ENCODE measurements at places on chromosomes 13 and 19.
A peak's percentile ranks its signal among the peaks of the same experiment; 100 is the strongest.

GRCh38 chr19:6218491-6219146 is 61.2 kb downstream of the MLLT1 start:
- peak; percentile 95 for DNase-seq

DNA sequence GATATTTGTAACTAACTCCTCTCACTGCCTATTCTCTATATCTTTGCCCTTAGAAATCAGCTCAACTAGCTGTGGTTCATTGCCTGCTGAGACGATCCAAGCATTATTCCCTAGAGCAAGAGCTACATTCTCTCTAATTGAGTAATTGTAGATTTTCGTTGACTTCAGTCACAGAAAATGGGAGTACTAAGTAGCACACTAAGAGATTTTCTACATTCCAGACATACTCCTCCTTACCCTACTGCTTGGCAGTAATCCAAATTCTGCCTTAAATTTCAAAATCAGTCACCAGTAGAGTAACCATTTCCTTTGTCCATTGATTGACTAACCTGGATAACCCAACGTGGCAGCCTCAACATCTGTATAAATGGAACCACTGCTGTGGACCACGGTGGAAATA is 1786.8 kb downstream of the SLITRK5 start:
- no peak for DNase-seq

GRCh38 chr19:42794765-42795164 is 29.3 kb upstream of the PSG8 start:
- no peak for DNase-seq

- DNase-seq: no peak
Observed at GRCh38 chr13:99429670-99430069, 71.6 kb upstream of the TM9SF2 start.

DNA sequence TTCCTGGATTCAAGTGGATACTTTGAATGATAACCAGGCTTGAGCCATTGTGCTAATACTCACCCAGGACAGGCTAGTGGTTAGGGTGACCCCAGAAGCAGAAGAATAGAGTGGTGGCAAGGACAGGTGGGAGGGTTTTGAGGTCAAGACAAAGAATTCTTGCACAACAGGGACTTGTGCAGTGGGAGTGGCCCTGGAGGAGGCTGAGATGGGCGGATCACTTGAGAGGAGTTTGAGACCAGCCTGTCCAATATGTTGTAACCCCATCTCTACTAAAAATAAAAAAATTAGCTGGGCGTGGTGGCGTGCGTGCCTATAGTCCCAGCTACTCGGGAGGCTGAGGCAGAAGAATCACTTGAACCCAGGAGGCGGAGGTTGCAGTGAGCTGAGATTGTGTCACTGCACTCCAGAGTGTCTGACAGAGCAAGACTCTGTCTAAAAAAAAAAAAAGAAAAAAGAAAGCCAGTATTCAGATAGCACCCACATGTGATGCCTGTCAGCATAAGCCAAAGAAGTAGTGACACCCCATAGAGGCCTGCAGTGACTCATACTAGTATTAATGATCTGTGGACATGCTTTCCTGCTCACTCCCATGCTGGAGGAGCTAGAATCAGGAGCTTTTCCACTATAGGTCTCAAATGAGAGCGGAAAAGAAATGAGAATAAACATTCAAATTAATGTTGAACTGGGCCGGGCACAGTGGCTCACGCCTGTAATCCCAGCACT is 78.7 kb downstream of the RNF17 start:
- DNase-seq: no peak

DNA sequence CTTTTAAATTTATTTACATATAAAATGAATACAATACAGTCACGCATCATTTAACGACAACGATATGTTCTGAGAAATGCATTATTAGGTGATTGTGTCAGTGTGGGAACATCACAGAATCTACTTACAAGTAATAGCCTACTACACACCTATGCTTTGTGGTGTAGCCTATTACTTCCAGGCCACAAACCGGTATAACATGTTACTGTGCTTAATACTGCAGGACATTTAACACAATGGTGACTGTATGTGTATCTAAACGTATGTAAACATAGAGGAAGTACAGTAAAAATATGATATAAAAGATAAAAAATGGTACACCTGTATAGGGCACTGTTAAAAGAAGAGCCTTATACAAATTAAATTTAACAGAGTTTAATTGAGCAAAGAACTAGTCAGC is 62.4 kb upstream of the KLHL1 start:
- DNase-seq: no peak

DNA sequence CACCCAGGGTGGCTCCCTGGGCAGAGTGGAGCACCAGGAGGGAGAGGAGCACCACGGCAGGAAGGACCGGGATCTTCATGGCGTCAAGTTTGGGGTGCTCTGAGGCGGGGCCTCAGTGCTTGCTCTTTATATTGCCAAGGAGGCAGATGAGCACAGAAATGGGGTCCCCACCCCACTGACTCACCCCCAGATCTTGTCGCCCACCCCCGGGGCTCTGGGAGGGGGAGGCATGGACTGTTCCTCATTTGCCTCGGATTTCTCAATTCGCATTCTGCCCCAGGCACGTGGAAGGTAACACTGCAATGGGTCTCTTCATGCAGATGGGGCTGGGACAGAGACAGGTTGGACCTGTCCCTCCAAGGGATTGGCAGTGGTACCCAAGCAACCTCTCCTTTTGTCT is at the start of gene KRTDAP:
Gene KRTDAP (minus strand): TSS at position 101 of the 400 bp plus-strand sequence. CDS start 22 bp downstream, at position 79.
- no peak for DNase-seq

- DNase-seq: peak; percentile 53
Observed at GRCh38 chr19:11737964-11738745, 591 bp downstream of the ZNF823 start.

DNA sequence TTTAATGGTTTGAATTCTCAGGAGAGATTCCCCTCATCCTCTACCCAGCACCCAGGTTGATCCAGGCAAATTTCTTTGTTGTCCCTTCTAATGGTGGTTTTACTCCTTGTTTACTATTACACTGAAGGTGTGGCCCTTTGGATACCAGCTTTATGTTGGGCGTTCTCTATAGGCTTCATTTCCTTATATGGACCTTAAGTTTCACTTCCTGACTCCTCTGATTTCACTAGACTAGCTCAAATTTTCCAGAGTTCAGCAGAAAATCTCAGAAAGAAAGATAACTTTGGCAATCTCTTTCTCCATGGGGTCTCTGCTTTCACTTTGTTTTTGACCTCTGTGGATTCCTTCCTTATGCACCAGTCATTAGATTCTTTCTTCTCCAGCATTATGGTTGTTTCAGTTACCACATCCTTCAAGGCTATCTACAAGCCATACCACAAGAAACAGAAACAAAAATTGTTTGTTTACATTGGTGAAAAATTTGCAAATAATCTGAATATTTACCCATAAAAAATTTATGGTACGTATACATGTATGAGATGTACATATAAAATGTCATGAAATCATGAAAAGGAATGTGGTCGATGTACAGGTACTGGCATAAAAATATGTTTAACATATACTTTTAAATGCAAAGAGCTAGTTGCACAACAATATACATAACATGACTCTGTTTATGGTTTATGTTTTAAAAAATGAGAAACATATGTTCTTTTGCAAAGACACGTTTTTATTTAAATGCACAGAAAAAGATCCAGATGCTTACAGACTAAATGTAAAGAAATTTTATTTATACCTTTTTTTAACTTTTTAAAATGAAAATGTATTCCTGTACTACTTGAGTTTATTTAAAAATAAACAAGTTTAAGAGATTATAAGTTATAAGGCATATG is 212.6 kb downstream of the LACC1 start:
- no peak for DNase-seq

DNA sequence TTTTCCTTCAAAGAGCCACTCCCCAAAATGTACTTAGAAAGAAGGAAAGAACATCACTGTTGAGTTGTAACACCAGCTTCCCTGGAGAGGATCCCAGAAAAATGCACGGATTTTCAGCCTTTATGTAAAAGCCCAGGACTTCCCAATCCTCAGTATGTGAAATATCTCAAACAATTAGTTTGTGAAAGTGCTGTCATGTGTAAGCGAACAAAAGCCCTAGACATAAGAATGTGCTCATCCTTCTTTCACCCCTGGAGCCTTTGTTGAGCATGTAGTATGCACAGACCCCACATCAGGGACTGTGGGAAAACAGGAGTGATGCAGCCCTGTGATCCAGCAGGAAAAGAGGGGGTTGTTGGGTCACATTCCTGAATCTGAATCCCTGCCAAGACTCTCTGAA is 441.4 kb upstream of the ZNF507 start:
- no peak for DNase-seq

- DNase-seq: no peak
Observed at GRCh38 chr13:96651598-96651997, 342.7 kb downstream of the OXGR1 start.

GRCh38 chr13:48508011-48508410 is 24.9 kb downstream of the RCBTB2 start:
- no peak for DNase-seq

DNA sequence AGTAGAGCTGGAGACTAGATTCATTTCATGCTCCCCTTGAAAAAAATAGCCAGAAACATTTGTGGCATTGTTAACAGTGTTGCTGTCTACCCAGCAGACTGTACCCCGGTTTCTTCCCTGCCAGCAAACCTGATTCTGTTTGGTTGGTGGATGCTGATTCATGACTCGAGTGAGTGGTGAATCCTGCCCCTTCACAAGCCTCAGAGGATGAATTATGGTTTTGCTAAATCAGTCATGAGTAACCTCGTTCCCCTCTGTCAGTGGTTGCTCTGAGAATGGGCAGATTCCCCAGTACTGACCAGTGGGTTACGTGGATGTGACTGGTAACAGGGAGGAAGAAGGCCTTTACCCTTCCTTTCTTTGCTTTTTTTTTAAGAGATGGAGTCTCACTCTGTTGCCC is 10.1 kb downstream of the NLRP12 start:
- no peak for DNase-seq

DNA sequence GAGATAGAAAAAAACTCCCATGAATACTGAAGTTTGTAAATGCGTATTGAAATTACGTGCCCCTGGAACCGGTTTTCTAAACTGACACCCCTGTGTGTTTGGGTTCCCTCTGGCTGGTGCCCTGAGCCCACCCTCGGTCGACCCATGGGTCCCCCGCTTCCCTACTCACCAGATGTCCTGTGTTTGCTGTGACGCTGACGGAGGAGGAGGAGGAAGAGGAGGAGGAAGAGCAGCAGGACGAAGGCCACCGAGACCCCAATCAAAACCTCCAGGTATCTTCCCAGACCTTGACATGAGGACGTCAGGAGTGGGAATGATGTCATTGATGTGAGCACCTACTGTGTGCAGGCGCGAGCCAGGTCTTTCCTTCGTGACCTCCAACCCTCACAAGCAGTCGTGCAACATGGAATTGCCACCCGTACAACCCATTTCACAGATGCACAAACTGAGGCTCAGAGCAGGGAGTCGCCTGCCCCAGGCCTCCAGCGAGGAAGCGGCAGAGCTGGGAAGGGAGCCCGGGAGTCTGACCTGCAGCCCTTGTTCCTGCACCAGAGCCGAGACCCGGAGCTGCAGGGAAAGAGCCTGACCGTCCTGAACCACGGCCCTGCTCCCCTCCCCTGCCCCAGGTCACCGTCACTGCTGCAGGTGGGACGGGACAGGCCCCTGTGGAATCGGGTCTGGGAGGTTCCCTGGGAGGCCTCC is 3.7 kb downstream of the LILRB3 start:
- no peak for DNase-seq

GRCh38 chr19:4533835-4534424 is 1.1 kb downstream of the PLIN5 start:
- DNase-seq: no peak

DNA sequence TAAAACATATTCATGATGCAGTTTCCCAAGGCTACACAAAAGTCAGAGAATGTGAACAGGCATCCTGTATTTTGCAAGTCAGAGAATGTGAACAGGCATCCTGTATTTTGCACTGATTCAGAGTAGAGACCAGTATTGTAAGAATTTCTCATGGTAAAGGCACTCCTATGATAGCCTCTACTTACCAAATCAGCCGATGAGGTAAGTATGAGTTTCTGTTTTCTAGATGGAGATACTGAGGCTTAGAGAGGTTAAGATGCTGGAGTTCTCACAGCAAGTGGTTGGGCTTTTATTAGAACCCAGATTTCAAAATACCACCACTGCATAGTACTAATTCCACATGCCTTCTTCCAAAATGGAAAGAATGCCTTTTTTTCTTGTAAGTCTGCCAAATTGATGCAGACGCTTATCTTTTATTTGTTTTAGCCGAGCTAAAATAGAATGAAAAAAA is 12.3 kb downstream of the TPT1 start:
- no peak for DNase-seq

DNA sequence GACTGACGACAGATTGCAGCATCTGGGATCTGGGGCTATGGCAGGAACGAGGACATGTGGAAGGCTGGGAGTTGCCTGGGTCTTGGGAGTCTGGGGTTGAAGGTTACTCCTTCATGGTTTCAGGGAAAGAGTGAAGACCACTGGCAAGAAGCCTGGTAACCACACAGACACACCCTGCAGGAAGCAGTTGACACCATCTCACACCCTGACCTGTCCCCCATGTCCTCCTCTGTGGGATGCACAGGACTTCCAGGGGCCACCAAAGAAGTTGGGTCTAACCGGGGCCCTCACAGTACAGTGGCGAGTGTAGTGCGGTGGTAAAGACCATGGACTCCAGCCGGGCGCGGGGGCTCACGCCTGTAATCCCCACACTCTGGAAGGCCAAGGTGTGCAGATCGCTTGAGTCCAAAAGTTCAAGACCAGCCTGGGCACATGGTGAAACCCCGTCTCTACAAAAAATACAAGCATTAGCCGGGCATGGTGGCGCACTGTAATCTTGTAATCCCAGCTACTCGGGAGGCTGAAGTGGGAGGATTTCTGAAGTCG is 10.6 kb upstream of the FFAR2 start:
- DNase-seq: no peak

GRCh38 chr13:97715763-97716162 is 237.7 kb upstream of the IPO5 start:
- DNase-seq: no peak

DNA sequence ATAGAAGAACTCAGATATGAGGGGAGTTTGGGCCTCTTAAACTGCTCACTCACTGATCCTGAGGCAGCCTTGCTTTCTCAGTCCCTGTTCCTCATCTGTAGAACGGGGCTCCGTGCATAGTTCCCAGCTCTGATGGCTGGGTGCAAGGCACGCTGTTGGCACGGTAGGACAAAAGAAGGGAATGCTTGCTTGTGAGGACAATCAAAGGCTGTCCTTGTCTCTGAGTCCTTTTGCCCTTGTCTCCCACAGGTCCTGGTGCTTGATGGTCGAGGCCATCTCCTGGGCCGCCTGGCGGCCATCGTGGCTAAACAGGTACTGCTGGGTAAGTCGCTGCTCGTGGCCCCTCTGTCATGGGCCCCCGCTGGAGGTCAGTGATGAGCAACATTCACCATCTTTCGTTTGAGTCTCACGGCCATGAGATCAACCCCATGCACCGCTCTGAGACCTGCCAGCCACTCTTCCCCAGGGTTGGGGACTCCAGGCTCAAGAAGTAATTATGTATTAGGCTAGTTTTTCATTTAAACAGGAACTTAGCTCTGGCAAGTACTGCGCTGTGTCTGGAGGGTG is 2.3 kb downstream of the RPL13A start:
- no peak for DNase-seq

GRCh38 chr13:60286707-60287106 is 110.3 kb upstream of the TDRD3 start:
- DNase-seq: no peak

GRCh38 chr19:46924874-46925547 is 64.2 kb downstream of the ARHGAP35 start:
- no peak for DNase-seq

Measured in glutamatergic neuron (in vitro differentiated cells).